Activated CD8-positive, alpha-beta memory T cell treated with anti-CD3 and anti-CD28 coated beads for 1 hour (primary cell): ENCODE measurements at places on chromosomes 3 and 15.
A peak's percentile ranks its signal among the peaks of the same experiment; 100 is the strongest.

DNA sequence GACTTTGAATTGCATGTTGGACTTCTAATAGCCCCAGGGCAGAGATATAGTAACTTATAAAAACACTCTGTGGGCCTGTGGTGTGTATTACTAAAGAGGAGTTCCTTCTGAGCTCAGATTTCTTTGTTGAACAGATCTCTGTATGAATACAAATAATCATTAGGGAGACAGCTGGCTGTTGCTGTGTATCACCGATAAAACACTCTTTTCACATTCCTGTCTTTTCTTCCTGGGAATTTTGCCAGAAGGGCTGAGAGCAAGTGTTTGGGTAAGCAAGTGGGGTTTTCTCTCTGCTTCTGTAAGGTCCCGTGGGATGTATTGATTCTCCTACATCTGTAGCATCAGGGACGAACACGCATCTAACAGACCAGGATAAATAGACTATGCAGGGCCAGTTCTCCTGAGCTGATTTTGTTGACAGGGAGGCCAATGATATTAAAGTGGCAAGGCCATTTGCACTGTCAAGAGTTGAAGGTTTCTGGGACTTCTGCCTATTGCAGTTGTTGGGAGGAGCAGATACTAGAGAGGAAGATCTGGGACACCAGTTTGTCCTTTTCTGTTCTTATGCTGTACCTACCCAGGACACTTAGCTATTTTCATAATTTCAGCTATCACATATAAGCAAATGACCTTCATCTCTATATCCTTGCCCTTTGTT, 225.9 kb upstream of the CD96 start:
- DNase-seq, result no peak

GRCh38 chr15:91302588-91303439, 202.8 kb downstream of the SV2B start:
- DNase-seq, result no peak

DNA sequence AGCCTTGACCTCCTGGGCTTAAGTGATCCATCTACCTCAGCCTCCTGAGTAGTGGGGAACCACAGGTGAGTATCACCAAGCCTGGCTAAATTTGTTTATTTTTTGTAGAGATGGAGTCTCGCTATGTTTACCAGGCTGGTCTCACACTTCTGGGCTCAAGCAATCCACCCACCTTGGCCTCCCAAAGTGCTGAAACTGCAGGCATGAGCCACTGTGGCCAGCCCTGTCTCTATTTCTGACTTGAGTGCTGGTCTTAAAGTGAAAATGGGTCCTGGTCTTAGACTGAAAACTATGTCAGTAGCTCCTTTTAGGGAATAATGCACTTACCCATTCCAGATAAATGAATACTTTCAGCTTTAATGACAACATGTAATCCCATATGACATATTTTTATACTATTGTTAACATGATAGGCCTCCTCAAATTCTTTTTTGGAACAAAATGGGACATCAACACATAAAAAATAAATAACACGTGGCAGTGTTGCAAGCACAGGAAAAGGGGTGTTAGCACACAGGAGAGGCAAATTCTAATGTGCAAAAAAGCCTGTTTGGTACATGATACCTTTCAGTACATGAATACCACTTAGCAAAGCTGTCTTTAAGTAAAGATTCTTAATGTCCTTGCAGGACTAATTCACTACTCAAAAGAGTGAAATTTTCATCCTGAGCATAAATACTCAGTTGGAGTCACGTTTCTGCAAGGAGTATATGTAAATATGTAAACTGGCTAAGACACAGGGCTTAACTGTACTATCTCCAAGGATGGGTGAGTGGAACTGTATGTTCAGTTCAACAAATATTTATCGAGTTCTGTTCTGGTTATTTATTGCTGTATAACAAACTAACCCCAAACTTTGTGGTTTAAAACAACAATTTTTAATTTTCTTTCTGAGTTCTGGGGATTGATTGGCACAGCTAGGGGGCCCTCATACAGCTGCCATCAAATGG, 194.7 kb downstream of the NR1D2 start:
- DNase-seq, result no peak

DNA sequence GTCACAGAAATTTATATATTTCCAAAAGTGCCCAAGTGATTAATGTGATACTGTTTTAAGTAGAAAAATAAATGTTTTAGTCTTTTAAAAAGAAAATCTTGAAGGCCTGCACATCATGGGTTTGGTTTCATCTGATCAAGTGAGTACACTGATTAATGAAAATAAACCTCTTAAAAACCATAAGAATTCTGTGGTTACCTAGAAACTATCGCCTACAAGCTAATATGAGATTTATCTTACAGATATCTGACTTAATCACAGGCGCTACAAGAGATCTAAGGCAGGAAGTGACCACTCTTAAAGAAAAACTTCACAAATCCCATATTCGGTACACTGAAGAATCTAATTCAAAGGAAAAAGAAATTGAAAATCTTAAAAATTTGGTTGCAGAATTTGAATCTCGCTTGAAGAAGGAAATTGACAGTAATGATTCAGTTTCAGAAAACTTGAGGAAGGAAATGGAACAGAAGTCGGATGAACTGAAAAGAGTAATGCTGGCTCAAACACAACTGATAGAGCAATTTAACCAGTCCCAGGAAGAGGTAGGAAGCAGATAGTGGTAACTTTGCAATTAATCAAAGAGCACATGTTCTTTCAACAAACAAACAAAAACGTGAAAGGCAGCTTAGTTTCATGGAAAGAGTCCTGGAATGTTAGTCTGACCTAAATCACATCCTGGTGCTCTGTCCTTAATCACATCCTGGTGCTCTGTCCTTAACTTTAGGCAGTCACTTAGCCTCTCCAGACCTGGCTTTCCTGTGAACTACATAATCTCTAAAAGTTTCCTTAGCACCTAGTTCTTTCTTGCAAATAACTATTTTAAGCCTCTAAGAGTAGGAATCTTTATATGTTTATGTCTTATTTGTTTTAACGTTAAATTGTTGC, 131.8 kb downstream of the CCNL1 start:
- no peak for DNase-seq

DNA sequence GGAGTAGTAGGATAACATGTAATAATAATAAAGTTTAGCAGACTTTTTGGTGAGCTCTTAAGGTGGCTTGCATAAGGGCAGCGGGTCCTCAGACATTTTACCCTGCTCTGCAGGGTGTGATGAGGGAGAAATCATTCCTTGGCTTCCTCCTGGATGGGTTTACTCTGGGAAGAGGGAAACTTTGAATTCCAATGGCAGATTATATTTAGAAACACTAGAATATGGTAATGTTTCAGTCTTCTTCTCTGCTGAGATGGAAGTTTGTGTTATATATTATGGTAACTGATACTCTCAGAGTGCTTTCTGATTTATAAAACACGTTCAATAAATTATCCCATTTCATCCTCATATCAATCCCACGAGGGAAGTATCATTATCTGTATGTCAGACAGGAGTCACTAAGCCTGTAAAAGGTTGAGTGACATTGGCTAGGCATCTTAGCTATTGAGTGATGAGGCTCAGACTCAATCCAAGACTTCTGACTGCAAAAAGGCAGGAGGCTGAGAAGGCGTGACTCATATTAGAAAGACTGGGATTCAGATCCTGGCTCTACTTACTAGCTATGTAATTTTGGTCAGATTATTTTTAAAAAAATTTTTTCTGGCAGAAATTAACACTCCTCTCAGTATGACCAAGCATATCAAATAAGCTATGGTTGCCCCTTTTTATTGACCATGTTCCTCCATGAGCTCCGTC, 19.3 kb downstream of the PDIA5 start:
- DNase-seq, result no peak

GRCh38 chr3:108088697-108089096, 2.1 kb downstream of the CD47 start:
- DNase-seq, result no peak

DNA sequence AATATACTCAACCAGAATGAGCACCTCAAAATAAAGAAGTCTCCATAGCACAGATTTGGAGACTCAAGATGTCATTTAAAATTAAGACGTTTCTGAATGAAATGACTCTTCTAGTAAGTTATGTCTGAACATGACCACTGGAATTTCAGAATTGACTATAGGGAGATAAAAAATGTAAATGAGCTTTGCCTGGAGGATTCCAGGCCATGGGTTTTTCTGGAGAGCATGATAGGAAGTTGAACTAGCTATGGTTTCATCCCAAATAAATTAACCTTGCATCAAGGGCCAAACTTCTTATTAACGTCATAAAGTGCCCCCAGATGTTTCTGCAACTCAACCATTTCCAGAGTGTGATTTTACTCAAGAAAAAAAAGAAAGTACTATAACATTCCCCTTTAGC, 222.6 kb upstream of the NR2F2 start:
- no peak for DNase-seq

GRCh38 chr3:4976109-4976508, 3.1 kb upstream of the BHLHE40 start:
- DNase-seq, result no peak

GRCh38 chr3:25265284-25265683, 162.8 kb upstream of the RARB start:
- DNase-seq, result no peak

- no peak for DNase-seq
Measured at GRCh38 chr15:39852250-39852649, 67.8 kb downstream of the GPR176 start.

DNA sequence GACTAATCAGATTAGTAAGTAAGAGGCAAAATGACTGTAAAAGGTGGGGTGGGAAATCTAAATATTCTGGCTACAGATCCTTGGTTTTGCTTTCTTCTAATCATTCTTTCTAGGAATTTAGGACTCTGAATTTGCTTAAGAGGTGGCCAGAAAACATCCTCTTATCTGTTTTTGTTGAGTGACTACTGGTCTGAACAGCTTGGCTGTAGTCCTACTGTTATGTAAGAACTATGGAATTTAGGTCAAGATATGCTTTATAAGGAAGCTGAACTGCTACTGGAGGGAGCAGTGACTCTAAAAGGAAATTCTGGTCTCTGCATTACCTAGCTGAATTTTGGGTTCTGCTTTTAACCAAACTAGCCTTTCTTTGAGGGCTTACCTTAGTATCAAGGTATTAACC, 33.5 kb upstream of the CSPG5 start:
- DNase-seq, result no peak

DNA sequence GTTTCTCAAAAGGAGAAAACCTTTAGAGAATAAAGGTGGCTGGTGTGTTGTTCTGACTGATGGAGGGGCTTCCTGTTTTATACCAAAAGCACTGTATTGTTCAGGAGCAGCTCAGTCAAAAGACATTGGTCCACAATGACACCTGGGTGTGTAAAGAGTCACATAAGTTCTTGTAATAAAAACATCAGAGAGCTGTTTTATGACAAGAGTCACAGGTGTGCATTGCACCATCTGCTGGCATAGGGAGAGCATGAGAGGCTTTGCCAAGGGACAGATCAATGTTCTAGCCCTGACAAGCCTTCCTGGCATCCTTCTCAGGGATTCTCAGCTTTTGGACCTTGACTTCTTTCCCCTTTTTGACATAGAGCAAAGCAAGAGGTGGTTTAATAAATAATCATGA, 20.4 kb downstream of the ARPP21 start:
- no peak for DNase-seq

DNA sequence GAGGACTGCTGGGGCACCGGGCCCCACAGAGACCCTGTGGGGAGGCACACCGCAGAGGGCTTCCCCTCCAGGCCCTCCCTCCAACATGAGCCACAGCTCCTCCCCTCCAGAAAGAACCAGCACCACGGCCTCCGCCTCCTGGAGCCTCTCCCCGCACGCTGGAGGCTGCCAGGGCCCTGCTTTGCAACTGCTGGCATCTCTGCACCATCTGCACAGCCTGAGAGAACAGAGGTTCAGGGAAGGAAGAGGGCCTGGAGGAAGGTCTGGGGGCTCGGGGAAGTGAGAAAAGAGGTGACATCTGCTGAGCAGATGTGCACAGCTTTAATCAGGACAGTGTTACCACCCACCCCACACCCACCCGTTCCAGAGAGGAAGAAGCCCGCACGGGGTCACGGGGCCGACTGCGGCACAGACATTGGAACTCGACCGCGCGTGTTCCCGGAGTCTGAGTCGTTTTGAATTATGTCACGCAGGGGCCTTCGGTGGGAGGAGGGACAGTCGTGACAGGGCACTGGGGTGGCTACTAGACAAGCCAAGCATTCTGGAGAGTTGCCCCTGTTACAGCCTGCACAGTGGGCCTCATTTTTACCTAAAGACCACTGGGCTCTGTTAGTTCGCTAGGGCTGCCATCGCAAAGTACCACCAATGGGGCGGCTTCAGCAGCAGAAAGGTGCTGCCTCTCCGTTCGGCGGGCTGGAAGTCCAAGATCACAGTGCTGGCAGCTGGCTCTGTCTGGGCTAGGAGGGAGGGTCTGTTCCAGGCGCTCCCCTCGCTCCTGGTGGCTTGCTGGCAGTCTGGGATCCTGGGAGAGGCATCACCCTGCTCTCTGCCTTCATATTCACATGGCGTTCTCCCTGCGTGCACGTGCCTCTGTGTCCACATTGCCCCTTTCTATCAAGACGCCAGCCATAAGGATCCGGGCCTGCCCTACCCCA, 194.8 kb downstream of the XXYLT1 start:
- no peak for DNase-seq

GRCh38 chr3:196757876-196758739, 18.5 kb downstream of the PAK2 start:
- no peak for DNase-seq

DNA sequence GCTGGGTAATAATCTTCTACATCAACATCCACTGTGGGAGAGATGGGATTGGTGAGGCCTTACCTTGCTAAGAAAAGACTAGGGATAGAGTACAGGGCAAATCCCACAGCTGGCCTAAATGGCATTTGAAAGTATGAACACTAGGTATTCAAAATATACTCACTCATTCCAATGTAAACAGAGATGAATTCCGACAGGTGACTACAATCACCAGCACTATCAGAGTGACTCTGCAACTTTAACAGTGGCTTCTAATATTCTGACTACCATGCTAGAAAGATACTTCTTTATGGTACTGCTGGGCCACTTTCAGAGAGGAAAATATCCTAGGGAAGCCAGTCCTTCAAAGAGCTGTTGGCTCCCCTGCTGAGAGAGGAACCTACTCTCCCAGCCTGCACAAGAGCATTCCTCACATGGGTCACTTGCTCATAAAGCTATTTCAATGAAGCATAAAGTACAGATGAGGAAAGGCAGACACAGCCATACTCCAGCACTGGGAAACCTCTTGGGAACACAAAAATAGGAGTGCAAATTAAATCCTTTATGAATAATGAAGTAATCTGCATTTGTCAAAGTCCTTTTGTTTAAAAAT, 21.5 kb upstream of the MAN2C1 start:
- DNase-seq, result no peak

GRCh38 chr15:65903296-65904073, 34.2 kb downstream of the RAB11A start:
- DNase-seq, result no peak

GRCh38 chr3:51963951-51964451, 3.3 kb downstream of the PCBP4 start:
- no peak for DNase-seq

GRCh38 chr3:138935863-138936740, 10.8 kb downstream of the FOXL2 start:
- DNase-seq, result peak; percentile 57

GRCh38 chr3:175521406-175521805, 662.3 kb downstream of the NAALADL2 start:
- no peak for DNase-seq
